ENCODE measurements at places on chromosomes 11 and 22.
A peak's percentile ranks its signal among the peaks of the same experiment; 100 is the strongest.

- DNase-seq, result no peak
Measured at GRCh38 chr11:111977146-111978027, 40.2 kb downstream of the DIXDC1 start.

GRCh38 chr11:87290304-87290922, 252.7 kb downstream of the TMEM135 start:
- peak; percentile 65 for DNase-seq

DNA sequence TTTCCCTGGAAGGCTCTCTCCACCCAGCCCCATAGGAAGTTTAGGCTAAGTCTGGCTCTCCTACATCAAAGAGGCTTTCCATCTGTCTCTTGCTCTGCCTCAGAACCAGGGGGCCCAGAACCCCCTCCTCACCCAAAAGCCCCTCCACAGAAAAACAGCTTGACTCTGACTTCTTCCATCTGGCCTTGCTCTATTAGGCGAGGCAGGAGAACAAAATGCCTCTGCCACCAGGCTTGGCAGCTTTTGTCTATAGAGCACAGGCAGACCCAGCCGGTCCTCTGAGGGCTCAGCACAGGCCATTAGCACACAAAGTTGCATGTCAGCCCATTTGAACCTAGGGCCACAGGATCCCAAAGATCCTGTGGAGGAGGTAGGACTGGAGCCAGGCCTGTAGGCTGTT, 75.7 kb upstream of the SUSD2 start:
- no peak for DNase-seq

DNA sequence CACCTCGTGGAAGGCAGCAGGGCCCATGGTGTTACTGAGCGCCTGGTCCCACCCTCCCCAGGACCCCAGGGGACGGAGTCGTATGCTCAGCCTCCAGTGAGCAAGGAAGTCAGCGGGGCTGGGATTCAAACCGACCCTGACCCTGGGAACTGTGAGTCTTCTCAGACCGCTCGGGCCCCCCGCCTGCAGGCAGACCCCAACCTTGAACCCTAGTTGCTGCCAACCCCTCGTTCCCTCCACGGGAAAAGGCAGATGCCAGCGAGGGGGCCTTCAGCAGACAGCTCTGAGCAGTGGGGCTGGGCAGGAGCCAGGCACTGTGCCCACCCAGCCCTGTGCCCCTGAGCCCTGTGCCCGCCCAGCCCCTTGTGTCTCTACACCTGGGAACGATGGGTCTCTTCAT, 6.4 kb downstream of the SLC16A8 start:
- no peak for DNase-seq

DNA sequence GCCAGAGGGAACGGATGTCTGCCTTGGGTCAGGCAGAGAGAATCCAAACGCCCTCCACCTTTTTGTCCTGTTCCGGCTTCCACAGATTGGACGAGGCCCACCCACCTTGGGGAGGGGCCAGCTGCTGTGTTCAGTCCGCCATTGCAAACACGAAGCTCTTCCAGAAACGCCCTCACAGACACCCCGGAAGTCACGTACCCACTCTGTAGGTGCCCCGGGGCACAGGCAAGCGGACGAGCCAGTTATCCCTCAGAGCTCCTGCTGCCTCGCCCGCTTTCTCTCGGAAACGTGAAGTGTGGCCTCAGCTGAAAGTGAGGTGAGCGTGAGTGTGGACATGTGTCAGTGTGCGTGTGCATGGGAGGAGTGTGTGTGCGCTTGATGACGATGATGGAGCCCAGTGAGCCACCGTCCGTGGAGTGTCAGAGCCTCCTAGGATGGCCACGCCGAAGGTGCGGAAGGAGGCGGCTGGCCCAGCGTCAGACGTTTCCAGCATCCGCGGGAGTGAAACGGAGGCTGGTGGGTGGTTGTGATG, 869.2 kb downstream of the TBC1D22A start:
- DNase-seq, result no peak

- no peak for DNase-seq
Measured at GRCh38 chr11:94882931-94883330, 90.4 kb downstream of the CWC15 start.

DNA sequence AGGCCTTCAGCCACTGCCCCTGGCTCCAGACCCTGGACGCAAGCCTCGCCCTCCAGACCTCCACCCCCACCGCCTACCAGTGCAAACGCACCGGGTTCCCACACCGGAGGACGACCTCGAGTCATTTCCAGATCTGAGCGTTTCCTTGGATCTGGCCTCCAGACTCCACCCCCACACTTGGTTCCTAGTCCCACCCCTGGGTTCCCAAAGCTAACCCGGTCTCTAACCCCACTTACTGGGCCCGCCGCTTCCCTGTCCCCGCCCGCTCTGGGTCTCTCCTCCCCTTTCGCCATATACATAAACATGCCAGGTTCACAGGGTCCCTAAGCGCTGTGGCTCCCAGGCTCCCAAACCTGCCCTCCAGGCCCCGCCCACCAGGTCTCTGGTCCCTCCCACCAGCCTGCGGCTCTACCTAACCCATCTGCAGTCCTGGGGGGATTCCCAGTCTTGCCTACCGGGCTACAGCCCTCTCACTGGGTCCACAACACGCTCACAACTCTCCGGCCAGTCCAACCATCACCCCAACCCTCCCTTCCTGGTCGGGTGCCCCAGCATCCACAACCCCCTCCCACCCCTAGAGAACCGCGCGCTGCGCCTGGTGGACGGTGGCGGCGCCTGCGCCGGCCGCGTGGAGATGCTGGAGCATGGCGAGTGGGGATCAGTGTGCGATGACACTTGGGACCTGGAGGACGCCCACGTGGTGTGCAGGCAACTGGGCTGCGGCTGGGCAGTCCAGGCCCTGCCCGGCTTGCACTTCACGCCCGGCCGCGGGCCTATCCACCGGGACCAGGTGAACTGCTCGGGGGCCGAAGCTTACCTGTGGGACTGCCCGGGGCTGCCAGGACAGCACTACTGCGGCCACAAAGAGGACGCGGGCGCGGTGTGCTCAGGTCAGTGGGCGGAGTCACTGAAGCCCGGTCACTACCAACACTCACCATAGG, 36.7 kb downstream of the CD6 start:
- no peak for DNase-seq

DNA sequence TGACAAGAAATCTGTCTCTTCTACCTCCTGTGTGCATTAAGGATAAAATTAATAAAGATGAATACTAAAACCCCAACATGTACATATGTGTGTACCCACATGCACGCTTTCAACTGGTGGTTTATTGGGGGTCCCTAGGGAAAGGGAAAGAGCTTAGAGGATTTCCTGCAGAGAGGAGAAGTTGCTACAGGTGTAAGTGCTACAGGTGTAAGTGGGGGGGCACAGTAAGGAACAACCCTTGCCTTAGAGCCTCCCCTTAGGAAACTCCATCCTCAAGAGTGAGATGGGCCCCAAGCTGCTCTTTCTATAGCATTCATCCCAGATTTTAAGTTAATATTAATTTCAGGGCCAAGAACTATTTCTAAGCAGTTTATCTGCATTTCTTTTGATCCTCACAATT, 11.9 kb upstream of the ABCC8 start:
- no peak for DNase-seq

DNA sequence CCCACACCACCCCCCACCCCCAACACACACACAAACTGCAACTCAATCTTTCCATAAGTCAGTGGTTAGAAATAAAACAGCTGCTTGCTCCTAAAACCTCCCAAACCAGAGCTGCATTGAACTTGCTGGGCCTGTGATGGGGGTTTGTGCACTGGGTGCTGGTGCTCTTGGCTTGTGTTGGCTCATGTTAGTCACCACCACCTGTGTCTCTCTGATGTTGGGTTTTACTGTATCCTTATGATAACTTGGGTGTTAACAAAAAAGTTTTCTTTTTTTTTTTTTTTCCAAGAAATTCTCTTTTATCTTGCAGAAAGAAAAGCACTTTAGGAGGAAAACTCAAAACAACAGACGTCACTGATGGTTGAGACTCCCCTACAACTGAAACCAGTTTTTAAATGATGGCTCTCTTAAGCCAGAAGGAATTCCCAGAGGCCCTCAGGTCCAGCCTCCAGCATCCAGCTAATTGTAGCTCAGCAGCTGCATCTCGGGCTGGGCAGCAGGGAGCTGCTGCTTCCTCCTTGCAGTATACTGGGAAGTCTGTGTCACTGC, 79.9 kb upstream of the DRD2 start:
- DNase-seq, result no peak

GRCh38 chr22:40560551-40560950, 76.0 kb downstream of the MRTFA start:
- no peak for DNase-seq

GRCh38 chr22:32414191-32414590, 2.1 kb upstream of the RTCB start:
- no peak for DNase-seq

DNA sequence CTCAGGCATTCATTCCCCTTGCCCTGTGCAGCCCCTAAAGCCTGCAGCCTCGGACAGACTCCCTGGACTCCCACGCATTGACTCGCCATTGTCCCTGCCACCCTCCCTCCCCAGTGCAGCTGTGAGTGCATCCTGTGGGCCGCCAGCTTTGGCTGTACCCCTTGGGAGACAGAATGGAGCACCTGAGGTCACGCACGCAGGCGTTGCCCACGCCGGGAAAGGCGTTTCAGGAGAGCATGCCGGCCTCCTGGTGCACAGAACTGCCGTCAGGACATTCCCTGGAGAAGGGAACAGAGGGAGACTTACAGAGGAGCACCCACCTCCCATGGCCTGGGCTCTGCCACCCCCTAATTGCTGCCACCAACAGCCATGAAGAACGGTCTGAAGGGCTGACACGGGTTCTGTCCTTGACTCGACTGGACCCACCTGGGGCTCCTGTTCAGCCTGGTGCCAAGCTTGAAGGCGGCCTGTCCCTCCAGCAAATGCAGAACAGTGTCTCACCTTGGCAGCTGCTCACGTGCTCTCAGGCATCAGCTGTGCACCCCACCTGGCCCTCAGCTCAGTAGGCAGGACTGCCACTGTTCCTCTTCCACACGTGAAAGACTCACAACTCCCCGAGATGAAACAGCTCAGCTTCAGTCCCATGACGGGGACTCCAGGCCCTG, 503.8 kb downstream of the BRD1 start:
- DNase-seq, result no peak

- no peak for DNase-seq
Measured at GRCh38 chr11:112623057-112623456, 338.2 kb upstream of the NCAM1 start.

GRCh38 chr22:41256254-41257253, 15.8 kb upstream of the CHADL start:
- DNase-seq, result no peak

DNA sequence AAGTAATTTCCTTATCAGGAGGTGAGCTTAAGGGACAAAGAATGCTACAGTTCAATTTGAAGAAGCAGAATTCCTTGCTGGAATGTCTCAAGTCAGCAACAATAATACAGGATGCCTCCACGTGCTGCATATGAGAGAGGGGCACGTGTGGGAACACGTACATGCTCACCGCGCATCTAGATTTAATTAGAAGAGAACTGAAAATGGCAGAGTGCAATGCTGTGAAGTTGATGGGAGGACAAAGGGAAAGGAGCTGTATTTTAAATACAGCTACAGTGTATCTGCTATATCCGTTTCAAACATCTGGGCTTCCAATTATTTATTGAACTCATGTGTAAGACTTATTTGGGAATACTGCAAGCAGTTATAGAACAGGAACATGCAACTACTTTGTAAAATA, 328.7 kb downstream of the SOX6 start:
- DNase-seq, result no peak

DNA sequence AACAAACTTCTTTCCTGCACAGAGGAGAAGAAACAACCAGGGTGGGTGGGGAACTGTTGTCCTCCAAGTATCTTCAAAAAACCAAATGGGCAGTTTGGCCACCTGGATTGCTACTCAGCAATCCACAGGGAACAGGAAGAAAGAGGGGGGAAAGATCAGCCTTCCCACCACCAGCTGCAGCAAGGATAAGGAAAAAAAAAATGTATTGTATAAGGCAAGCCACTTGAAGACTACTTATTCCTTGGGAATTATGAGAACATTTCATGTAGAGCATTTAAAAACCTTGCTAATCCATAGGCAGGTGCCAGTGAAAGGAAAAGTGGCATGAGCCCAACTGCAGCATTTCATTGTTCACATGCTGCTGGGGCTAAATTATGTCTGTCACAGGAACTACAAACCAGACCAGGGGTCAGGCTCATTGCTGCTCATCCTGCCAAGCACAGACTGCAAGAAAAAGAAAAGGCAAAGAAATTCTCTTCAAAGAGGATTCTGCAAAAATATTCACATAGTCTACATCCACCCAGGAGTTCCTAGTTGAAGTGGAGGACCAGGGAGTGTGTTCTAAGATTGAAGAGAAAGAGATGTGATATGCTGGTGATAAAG, 2.2 kb downstream of the RAB30 start:
- DNase-seq, result no peak

DNA sequence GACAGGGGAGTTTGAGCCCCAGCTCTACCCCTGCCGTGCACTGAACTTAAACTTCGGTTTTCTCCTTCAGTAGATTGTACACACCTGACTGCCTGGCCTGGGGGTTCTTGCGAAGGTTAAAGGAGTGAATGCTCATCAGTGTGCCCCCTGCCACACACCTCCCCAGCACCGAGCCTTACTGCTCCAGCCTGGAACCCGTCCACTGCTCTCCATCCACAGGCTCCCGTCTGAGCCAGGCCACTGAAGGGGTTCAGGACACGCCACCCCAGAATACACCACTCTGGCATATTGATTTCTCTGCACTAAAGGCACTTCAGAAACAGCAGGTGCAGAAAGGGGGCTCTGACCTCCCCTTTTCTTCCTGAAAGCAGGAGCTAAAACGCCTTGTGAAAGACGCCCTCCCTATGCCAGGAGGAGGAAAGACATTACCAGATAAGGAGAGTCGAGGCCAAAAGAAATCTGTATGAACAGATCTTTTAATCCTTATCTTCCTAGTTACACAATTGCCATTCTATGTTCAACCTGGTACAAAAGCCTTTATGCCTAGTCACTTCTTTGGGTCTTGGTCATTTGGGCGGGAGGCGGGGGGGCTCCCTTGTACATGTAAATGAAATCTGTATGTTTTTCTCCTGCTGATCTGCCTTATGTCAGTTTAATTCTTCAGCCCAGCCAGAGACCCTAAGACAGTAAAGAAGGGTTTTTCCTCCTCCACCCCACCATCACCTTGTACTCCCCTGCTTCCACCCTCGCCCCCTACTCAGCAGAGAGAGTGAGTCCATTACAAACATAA, 1.9 kb upstream of the SSTR3 start:
- DNase-seq, result no peak

DNA sequence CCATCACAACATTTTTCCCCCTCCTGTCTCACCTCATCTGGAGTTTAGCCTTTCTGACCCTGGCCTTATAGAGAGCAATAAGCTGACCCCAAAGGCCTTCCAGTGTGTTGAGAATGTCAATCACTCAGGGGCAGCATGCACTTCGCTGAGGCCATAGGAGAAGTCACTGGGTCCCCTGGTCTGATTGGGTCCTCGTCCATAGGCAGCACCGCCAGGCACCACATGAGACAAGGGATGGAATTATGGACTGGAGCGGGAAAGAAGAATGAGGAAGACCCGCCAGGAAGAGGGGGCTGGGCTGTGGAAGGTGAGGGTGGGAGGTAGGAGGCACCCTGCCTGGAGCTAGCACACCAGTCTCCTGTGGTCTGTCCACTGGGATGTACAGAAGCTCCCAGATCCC, 72.9 kb downstream of the DSCAML1 start:
- no peak for DNase-seq

- DNase-seq, result peak; percentile 31
Measured at GRCh38 chr11:34288492-34288891, 69.3 kb downstream of the ABTB2 start.

- DNase-seq, result no peak
Measured at GRCh38 chr11:61098778-61099177, 3.5 kb upstream of the CD5 start.

GRCh38 chr11:88246696-88247095, 71.5 kb upstream of the RAB38 start:
- no peak for DNase-seq

- DNase-seq, result no peak
Measured at GRCh38 chr11:127376301-127376700, 375.7 kb upstream of the KIRREL3 start.
